Activated CD4-positive, CD25-positive, alpha-beta regulatory T cell treated with anti-CD3 and anti-CD28 coated beads, Interleukin-2, amount 50 U/mL, for 72 hours (primary cell): ENCODE measurements at places on chromosomes 7 and 10.
A peak's percentile ranks its signal among the peaks of the same experiment; 100 is the strongest.

DNA sequence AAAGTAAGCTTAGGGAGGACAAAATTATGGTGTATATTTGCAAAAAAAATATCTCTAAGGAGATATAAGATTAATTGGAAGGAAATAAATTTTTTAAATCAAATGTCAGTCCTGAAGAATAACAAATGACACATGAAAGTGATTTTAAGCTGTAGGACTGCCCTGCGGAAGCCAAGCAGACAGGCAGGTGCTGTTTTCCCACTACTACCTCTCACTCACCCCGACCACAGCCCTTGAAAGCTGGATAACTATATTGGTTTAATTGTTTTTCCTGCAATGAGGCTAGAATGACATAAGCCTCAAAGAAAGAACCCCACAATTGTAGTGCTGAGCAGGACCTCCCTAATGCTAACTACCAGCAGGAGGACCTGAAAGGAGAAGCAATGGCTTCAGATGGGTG lies 68.6 kb upstream of the VIPR2 start:
- DNase-seq, result no peak

- no peak for DNase-seq
These were observed 9.5 kb downstream of the VTI1A start for GRCh38 chr10:112456533-112456932.

DNA sequence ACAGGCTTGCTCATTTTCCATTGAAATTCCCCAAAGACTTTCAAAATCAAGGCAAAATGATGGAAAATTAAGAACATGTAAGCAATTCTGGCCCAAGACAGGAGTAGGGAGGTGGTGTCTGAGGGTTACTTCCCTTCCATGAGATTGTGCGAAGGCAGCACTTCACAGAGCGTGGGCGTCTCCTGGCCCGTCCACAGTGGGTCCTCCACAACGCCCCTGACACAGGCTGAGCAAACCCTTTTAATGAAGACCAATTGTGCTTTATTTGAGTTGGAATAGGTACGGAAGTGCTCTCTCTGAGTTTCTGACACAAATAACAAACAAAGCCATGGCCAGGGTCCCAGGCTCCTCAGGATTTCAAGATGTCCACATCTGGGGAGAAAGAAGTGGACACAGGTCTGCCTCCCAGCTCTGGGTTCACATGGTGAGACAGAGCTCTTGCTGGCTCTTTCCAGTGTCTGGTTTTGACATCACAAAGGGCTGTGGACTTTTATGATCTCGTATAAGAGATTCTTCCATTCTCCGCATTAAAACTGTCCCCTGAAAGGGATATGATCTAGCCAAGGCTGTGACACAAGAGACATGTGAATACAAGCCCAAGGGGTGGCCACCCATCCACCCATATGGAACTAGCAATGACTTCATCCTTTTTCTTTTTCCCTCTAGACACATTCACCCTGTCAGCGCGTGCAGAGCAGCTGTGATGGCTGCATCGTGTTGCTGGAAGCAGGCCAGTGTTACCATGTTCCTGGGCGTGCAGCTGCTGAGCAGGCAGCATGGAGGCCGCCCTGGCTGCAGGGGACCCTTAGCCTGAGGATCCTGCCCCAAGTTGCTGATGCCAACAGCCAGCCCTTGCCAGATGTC lies 145.6 kb downstream of the ADAM12 start:
- DNase-seq, result no peak

GRCh38 chr7:73828107-73828803 lies 2.5 kb upstream of the CLDN4 start:
- DNase-seq, result no peak

GRCh38 chr10:69321865-69322264 lies 43.6 kb downstream of the HK1 start:
- DNase-seq, result no peak

DNA sequence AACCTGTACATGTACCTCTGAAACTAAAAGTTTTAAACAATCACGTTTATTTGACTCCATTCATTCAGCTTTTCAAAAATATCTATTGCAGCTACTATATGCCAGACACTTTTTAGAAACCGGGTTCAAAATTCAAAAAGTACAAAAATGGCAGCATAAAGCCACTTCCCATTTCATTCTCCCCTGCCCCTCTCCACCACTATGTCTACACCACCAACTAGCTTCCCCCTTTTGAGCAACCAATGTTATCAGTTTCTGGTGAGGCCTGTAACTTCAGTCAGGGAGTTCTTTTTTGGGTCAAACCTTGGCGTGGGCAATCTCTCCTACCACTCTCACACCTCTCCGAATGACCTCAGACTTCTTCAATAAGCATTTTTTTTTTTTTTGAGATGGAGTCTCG lies 11.5 kb upstream of the HHEX start:
- DNase-seq, result no peak

DNA sequence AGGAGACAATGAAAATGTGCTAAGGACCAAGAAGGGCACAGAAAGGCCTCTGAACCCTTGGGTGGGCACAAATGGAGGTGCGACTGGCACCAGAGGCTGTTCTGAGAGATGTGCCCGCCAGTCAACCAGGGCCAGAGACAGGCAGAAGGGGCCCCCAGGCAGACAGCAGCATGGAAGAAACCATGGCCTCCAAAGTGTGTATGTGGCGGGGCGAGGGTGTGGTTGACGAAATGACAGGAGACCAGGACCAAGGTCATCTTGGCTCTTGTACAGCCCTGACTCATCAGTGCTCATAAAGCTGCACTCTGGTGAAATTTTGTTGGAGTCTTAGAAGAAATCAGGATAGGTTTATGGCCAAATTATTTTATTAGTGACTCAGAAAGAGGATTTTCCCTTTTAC lies 4.0 kb upstream of the MRPS24 start:
- DNase-seq, result no peak

GRCh38 chr10:19250546-19250945 lies 201.9 kb downstream of the MALRD1 start:
- DNase-seq, result no peak

DNA sequence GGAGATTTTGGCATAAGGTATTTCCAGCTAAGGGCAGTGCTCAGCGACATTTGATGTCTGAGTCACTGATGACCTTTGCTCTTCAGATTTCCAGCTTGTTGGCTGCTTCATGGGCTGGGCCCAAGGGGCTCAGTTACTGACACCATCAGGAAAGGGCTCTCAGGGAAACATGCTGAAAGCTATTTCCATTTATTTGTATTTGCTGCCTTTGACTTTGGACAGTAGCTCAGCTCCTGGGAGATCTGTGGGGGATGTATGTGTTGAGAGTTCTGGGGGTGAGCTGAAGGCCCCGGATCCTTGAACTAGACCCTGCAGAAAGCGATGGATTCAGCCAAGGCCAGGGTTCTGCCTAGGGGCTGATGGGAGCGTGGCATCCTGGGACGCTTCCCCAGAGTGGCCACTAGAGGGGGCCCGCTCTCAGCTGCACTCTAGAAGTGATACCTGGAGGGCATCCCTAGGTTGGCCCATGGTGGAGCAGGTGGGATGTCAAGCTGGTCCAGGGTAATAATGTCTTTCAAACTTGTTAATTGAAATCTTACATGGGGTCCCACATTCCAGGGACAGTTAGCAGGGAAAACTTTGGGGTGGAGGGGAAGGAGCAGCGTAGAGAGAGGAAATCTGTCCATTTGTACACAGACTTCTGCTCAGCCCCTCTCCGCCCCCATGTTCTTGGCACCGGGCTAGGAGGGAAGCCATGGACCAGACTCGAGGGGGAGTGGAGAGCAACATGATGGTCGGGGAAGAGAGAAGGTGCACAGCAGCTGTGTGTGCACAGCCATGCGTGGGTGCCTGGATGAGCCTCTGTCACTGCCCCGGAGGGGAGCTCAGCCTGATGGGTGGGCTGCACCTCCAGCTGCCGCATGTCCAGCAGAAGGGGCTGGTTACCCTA lies 3.0 kb upstream of the BTBD16 start:
- DNase-seq, result peak; percentile 63

DNA sequence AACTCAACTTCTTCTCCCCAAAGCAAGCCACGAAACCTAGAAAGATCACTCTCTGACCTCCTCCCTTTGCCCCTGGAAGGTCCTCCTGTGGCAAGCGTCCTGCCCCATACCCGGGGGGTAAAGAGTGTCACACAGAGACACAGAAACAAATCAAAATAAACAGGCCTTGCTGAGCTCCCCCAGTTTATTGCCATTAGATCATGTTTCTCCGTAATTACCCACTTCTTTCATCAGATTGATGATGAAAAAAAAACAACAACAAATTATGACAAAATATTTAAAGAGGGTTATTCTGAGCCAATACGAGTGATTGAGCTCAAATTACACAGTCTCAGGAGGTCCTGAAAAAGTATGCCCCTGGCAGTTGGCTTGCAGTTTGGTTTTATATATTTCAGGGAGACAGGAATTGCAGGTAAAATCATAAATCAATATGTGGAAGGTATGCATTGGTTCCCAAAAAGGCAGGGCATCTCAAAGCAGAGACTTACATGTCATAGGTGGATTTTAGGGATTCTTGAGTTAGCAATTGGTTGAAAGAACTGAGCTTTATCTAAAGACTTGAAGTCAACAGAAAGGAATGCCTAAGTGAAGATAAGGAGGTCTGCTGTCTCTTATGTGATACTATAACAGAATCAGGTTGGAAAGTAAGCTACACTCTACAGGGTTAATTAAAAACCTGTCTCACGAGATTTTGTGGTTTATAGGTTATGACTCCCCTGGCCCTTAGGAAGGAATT lies 86.2 kb downstream of the APBB1IP start:
- no peak for DNase-seq

GRCh38 chr7:100706672-100707311 lies 871 bp downstream of the POP7 start:
- no peak for DNase-seq

DNA sequence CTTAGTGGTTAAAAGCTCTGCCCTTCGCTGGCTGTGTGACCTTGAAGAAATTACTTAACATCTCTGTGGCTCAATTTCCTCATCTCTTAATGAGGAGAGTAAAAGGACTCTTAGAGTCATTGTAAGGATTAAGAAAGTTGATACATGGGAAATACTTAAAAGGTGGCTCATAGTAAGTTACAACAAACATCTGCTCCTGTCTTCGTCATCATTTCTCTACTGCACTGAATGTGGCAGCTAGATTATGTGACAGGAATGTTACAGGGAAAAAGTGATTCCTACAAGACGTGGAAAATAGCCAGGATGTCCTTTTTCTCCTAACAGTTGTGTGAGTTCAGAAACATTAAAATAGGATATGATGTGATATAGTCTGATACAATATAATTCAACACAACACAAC lies 184.7 kb downstream of the FRMD4A start:
- no peak for DNase-seq

DNA sequence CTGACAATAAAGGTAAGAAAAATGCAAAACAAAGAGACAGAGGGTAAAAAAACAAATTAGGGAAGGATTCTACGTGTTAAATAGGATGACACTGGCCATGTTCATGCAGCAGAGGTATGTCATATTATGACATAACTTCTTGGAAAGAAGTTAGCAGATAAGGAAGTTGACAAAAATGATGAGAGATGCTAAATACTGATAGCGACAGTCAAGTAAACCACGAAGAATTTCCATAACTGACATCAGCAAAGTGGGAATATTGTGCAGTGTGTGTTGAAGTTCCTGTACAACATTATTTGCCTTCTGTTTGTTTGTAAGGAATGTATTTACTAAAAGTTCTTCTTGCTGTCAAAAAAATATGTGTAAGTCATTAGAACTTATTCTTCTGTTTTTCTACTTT lies 29.5 kb downstream of the MDH2 start:
- DNase-seq, result no peak

DNA sequence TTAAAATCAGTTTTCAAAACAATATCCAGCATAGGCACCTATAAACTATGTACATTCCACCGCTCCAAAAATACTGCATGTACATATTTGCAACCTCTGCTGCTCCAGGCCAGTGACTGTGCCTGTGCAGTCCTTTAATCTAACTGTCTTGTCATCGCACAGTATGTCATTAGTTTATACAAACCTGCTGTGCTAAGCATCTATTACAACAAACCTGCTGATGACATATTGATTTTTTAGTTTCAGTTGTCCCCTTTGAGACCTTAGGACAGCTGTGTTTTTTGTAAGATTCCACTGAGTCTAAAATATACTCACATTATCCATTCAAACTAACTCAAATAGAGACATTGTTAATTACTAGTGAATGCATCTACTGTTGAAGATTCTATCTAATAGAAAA lies 33.1 kb downstream of the SEMA3C start:
- DNase-seq, result no peak

GRCh38 chr7:84107259-84107658 lies 87.3 kb downstream of the SEMA3A start:
- no peak for DNase-seq

DNA sequence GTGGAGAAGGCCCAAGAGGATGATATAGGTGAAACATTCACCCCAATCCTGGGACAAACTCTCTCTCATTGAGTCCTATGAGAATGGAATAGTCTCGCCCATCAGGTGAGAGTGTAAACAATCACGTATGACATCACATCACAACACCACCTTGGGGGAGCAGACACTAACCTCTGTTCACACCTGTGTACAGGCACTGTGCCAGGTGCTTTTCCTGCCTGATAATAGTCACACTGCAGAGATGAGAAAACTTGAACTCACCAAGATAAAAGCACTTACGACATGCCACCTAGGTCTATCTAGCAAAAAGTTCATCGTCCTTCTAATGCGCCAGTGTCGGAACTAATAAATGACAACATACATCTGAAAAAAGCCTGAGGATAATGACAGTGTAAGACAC lies 187.8 kb downstream of the FAM107B start:
- DNase-seq, result no peak

DNA sequence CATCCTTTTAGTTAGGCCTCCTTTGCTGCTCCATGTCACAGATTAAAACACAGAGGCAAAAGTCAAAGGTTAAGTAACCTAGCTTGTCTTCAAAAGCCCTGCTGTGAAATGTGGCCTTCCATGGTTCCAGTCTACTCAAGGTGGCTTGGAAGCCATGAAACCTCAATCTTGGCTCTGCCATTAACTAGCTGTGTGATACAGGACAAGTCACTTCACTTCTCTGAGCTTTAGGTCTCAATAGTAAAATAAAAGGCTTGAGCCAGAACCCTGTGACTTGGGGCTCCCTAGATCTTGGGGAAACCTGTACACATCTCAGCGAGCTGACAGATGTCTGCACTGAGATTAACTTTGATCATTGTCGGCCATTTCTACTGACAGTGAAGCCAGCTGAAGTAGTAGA lies 48.0 kb upstream of the KMT2E start:
- no peak for DNase-seq

DNA sequence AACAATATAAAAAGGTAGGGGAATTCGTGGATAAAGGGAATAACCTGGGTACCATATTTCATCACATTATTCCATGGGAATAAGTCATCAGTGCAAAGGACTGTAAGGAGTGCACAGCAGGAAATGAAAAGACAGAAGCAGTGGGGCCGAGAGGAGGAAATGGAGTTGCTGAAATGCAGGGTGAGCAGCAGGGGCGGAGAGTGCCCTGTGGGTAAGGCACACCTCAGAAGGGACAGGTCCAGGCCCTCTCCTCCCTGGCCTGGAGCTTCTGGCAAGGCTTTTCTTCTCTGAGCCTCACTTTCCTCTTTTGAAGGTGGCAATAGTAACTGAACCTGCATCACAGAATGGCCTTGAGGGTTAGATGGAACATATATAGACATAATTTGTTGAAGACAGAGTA lies 26.2 kb downstream of the IKZF1 start:
- DNase-seq, result no peak

DNA sequence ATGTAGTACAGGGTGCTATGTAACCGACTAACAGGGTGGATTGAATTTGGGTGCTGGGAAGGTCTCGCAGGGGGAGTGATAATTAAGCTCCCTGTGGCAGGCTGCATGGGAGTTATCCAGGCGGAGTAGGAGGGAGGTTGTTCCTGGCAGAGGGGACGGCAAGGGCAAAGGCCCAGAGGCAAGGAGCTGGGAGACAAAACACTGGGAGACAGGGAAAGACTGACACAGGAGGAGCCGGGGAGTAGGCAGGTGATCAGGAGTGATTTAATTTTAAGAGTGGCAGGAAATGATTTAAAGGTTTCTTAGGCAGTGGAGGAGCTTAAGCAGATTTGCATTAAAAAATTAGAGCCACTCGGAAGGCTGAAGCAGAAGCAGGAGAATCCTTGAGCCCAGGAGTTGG lies 40.7 kb upstream of the LEP start:
- DNase-seq, result peak; percentile 24
